ENCODE measurements at places on chromosomes 2 and 18.

- no peak for DNase-seq
Observed at GRCh38 chr2:73917696-73918207, 8.9 kb upstream of the DGUOK start.

DNA sequence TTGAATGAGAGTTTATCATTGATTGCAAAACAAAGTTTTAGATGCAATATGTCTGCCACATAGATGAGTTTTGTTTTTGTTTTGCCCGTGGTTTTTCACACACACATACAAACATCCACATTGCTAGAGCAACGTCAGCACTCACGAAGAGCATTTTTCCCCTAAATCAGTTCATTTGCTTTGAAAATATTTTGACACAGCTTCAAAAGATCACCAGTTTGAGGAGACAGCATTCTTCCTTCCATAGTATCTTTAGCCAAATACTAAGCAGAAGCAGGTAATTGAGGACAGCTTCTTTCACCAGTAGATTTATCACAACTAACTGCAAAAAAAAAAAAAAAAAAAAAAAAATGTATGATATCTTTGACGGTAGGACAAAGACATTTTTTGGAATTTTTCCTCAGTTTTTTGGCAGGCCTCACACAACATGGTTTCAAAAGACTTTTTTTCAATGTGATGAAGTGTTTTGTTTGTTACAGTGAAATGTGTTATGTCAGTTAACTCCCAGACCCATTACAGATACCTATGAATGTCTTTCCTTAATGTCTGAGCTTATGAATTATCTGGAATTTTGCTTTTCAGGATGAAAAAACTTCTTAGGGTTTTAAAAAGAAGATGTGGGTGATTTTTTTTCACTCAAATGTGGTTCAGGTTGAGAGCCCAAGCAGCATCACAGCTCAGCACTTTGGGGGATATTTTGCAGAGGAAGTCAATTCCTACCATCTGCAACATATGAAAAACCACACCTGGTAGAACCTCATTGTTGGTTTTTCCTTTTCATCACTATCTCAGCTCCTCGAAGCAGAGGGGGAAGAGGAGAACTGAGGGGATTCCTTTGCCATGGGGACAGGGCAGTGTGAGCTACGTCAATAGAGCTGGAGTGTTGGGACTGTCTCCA, 31.6 kb downstream of the AOX1 start:
- DNase-seq = no peak

GRCh38 chr2:222303045-222303827, 4.4 kb upstream of the PAX3 start:
- DNase-seq = no peak

DNA sequence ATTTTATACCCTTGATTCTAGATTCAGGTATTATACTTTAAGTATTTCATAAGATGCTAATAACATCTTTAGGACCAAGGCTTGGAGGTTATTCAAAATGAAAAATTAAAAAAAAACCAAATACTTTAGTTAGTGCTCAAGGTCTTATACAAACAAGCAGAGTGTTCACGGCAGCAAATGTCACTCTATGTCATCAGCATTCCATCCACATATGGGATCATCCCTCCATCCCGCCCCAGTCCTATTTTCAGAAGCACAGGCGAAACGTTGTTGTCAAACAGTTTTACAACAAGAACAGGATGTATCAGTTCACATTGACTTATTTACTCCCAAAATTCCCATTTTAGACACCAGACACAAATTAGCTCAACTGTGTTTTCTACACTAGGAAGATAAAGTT, 83.7 kb downstream of the DSEL start:
- DNase-seq = no peak

- no peak for DNase-seq
Observed at GRCh38 chr2:168220965-168221819, 26.2 kb downstream of the STK39 start.

GRCh38 chr2:83162421-83162820, 1296.7 kb downstream of the SUCLG1 start:
- DNase-seq = no peak

DNA sequence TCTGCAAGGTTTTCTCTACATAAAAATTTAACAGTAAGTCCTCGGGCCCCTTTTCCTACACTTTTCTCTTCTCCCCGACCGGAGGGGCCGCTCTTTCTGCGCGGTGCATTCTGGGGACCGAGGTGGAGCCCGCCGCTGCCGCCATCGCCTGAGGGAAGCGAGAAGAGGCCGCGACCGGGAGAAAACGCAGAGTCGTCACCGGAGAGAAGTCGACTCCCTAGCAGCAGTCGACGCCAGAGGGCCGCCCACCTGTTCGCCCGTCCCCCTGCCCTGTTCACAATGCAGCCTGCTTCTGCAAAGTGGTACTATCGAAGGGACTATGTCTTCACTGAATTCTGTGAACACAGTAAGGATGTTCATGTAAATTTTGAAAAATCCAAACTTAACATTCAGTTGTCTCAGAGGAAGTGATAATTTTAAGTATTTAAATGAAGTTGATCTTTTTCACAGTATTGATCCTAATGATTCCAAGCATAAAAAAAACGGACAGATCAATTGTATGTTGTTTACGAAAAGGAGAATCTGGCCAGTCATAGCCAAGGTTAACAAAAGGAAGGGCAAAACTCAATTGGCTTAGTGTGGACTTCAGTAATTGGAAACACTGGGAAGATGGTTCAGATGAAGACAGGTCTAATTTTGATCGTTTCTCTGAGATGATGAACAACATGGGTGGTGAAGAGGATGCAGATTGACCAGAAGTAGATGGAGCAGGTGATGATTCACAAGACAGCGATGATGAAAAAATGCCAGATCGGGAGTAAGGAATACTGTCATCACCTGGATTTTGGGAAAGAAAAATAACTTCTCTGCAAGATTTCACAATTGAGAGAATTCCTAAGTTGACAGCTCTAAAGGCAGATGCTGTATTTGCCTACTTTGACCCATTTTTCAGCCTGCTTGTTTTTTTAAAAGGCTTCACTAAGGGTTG, 55.8 kb downstream of the ASXL2 start:
- no peak for DNase-seq

DNA sequence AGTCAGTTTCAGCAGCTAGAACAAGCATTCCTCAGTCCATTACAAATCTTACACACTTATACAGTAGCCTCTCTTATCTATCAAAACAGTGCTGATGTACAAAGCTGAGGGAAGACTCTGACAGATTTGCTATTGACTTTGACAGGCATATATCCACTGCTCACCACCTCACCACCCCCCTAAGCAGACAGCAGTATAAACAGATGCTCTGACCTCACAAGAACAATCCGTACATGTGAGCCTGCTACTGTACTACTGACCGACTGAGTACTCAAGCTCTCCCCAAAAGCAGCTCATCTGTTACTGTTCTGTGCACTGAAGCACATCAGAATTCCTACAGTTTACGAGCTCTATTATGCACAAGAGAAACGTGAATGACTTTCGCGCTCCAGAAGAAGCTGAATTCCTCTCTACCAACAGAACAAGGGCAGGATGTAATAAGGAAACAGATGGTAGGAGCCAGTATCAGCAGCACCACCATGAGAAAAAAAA, 95.6 kb upstream of the PDE1A start:
- DNase-seq = peak; percentile 98

Measured in NCI-H2171 treated with DMSO at 0.1 percent for 48 hours (cell line).